ENCODE measurements at places on chromosomes 5 and 9.

- DNase-seq = peak; percentile 65
These were observed 89.2 kb downstream of the SEMA4D start for GRCh38 chr9:89408628-89409101.

DNA sequence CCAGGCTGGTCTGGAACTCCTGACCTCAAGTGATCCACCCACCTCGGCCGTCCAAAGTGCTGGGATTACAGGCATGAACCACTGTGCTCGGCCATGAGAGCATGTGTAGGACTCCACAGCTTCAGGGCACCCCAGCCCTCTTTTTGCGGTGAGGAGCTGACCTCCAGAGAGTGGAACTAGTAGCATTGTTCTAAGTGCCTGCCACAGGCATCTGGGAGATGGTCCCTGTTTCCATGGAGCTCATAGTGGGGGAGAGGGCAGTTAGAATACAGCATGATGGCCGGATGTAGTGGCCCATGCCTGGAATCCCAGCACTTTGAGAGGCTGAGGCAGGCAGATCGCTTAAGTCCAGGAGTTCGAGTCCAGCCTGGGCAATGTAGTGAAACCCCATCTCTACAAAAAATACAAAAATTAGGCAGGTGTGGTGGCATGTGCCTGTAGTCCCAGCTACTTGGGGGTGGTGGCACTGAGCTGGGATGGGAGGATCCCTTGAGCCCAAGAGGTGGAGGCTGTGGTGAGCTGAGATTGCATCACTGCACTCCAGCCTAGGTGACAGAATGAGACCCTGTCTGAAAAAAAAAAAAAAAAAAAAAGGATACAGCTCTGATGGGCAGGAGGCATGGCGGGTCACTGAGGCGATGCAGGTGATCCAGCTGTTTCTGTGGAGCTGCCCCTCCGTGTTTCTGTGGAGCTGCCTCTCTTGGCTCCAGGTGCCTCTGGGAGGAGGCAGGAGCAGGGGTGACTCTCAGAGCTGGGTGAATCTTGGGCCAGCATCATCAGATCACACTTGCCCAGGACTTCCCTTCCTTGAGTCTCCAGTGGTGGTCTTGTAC is 4.2 kb downstream of the ASS1 start:
- no peak for DNase-seq

DNA sequence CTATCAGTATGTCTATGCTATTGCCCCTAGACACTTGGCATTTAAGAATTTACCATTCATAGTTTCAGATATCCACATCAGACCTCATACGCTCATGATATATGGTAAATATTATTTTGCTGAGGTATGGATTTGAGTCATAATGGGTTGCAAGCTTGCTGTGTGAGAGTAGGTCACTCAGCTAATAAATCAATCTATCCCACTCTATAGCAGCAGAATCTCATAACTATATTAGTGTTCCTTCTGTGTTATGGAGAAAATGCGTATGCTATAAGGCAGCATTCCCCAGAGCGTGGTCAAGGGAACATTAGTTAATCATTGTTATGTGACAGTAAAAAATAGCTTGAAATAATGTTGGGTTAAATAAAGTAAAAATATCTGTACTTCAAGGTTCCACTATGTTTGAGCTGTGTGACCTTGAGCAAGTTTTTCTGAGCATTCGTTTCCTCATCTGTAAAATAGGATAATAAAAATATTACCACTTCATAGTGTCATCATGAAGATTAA is 7.7 kb downstream of the TRIM32 start:
- DNase-seq = no peak

- DNase-seq = no peak
These were observed 461.3 kb upstream of the RORB start for GRCh38 chr9:74035786-74036185.

DNA sequence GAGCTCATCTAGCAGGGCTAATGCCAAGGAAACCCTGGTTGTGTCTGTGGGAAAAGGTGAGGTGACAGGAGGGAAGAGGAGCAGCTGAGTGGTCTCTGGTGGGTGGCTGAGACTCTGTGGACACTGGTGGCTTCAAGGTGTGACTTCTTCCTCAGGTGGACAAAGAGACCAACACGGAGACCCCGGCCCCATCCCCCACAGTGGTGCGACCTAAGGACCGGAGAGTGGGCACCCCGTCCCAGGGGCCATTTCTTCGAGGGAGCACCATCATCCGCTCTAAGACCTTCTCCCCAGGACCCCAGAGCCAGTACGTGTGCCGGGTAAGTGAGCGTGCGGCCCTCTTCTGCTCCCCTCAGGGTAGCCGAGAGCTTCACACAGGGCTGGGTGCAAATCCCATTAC is 31.1 kb upstream of the RARS1 start:
- DNase-seq = no peak

GRCh38 chr5:151612689-151613427 is 21.7 kb upstream of the FAT2 start:
- peak; percentile 32 for DNase-seq

GRCh38 chr5:14059810-14060209 is 83.3 kb upstream of the TRIO start:
- DNase-seq = no peak

- no peak for DNase-seq
These were observed 5.5 kb downstream of the TSTD2 start for GRCh38 chr9:97627624-97628023.

- DNase-seq = no peak
These were observed 134.3 kb downstream of the MACROH2A1 start for GRCh38 chr5:135264451-135265440.

DNA sequence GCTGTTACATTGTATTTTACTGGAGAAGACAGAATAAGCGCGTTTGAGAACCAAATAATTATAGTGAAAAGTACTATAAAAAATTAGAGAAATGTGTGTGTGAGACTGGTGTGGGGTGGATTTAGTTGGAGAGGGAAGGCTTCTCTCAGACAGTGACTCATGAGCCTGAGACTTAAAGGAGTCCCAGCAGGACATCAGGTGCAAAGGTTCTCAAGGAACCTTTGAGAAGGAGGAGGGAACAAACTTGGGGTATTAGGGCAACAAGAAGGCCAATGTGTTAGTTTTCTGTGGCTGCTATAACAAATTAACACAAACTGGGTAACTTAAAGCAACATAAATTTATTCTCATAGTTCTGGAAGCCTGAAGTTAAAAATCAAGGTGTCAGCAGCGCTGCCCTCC is 4.9 kb downstream of the DDX4 start:
- DNase-seq = no peak

- DNase-seq = no peak
These were observed 28.8 kb downstream of the C5 start for GRCh38 chr9:121021301-121021700.

- DNase-seq = no peak
These were observed 45.3 kb downstream of the WDR70 start for GRCh38 chr5:37424441-37424840.

DNA sequence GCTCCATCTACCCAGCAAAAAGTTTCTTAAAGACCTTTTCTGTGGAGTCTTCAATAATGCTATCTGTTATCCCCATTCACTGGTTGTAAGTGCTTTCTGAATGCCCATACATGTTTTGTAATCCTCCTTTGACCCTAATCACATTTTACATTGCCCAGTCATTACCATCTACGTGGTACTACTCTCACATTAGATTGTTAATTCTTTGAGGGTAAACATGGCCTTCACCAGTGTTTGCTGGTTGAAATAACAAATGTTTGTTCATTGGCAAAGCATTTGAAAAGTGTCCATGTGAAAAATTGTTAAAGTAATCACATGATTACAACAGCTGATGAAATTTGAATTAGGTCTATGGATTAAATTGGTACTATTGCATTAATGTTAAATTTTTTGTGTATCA is 31.8 kb downstream of the MEGF10 start:
- no peak for DNase-seq

DNA sequence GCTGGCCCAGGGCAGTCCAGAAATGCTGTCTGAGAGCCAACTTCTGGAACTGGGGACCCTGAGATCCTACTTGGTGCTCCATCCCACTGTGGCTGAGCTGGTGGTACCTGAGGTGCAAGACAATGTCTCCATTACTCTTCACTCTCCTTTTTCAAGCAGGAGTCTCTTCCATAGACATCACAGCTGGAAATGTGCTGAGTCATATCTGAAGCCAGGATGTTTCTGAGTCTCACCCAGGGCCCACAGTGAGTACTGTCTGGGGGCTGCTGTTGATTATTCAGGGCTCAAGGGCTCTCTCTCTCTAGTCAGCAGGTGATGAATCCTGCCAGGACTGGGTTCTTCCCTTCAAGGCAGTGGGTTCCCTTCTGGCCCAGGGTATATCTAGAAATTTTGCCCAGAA is 145.2 kb upstream of the TAS2R1 start:
- no peak for DNase-seq

DNA sequence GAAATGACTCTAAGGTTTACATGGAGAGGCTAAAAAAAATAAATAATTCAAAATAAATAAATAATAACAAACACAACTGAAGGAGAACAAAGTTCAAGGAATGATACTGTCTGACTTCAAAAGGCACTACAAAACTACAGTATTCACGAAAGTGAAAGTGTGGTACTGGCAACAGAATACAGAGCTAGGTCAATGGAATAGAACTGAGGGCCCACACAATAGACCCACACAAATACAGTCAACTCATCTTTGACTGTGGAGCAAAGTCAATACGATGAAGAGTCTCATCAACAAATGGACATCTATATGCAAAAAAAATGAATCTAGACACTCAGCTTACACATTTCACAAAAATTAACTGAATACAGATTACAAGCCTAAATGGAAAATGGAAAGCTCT is 75.3 kb downstream of the FBXW11 start:
- no peak for DNase-seq

DNA sequence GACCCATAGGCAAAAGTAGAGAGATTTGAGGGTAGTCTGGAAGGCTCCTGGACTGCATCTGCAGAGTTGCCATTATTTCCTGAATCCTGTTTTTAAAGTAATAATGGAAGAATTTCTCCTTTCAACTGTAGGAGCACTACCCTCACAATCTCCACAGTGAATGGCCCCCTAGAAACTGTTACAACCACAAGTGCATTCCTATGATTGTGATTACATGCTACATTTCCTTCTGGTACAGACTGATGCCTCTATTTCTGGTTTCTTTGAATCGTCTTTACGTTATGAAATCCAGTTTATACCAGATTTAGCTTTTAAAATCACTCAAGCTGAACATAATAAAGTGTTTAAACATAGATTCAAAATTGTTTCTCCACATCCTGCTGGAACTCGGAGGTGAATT is 49.4 kb downstream of the FRMPD1 start:
- no peak for DNase-seq

DNA sequence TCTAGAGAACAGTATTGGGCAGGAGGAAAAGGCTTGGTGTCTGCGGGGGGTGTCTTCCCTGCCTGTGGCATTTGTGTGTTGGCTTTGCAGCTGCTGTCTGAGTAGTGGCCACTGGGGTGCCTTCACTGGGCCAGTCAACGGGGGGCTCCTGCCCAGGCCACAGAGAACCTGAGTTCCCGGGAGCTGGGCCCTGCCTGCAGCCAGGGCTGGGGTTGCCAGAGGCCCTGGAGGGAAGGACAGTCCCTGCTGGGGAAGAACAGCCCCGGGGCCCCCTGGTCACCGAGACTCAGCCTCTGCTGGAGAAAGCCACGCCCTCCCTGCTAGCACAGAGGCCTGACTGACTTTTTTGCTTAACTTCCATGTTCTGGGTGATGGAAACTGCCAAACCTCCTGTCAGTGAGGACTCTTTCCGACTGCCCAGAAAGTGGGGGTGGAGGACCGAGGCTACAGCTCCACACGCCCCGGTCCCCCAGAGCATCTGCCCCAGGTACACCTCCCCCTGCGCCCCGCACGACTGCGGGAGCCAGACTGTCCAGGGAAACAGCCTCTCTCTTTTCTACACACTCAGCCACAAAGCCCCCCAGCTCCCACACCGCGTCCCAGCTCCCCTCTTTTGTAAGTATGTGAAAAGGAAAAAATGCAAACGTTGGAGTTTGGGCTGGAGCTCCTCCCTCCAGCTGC is 133.4 kb downstream of the DAB2IP start:
- DNase-seq = no peak

- no peak for DNase-seq
These were observed 84.8 kb downstream of the MVB12B start for GRCh38 chr9:126411225-126411947.

DNA sequence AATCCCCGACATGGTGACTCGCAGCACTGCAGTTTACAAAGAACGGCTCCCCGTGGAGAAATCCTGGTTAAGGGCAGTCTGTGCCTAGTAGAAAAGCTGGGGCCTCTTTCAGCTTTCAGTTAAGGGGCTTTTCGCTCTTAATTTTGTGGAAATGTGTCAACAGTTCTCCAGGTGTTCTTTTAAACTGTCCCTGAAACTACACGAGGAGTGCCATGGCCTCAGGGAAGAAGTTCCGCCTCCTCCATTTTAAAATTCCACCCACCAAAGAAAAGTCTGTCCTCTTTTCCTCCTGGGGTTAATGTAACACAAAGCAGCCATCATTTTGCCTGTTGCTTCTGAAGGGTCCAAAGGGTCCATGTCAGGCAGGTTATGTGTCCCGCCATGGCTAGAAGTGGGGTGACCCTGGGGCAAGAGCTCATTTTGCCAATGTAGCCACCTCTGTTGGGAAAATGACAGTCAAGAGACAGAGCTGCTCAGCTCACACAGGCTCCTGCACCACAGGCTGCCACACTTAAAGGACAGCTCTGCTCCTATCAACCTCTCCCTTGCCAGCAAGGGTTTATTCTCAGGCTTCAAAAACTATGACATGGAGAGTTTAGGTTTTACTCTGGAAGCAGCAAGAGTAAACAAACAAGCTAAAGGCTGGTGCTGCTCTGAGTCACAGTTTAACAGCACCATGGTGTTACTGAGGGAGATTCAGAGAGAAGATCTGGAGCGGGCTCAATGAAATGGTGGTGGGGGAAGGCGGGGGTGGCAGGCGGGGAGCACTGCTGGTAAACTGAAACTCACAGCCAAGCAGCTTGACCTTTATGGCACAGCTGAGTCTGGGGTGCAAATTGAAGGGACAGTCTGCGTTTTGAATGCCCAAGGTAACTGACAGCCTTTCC is 3.2 kb downstream of the WHRN start:
- DNase-seq = no peak

- peak; percentile 64 for DNase-seq
These were observed 4.6 kb downstream of the NIPAL4 start for GRCh38 chr5:157464519-157465171.

- no peak for DNase-seq
These were observed 54.1 kb upstream of the RPS23 start for GRCh38 chr5:82332064-82332855.

DNA sequence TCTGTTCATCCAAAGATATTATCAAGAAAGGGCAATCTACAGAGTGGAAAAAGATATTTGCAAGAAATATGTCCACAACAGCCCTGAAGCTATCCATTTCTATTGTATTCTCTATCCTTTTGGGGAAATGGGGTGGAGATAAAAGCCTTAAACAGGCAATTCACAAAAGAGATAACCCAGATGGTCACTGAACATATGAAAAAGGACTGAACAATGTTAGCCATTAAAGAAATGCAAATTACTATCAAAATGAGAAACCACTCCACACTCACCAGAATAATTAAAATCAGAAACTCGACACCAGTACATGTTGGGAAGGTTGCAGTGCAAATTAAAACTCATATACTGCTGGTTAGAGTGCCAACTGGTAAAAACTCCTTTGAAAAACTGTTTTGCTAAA is 955.2 kb upstream of the DMAC1 start:
- DNase-seq = no peak

DNA sequence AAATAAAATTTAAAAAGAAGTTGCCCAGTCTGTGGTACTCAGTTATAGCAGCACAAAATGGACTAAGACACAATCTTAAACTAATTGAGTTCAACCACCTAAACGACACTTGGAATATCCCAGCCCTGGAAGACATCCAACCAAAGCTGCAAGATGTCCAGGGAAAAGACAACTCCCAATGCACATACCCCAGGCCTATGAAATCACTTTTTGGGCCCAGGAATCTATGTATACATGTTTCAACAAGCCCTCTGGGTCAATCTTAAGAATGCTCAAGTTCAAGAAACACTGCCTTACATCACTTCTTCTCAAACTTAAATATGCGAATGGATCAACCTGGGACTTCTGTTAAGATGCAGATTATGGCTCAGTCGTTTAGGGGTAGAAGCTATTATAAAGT is 148.6 kb downstream of the ELAVL2 start:
- no peak for DNase-seq
